MCF 10A (cell line): ENCODE measurements at places on chromosomes 2 and 18. TPM values are rescaled to one million over a fixed set of nuclear protein-coding genes. Genes with fewer than 3 reads are reported as not detected.
A peak's percentile ranks its signal among the peaks of the same experiment; 100 is the strongest.

DNA sequence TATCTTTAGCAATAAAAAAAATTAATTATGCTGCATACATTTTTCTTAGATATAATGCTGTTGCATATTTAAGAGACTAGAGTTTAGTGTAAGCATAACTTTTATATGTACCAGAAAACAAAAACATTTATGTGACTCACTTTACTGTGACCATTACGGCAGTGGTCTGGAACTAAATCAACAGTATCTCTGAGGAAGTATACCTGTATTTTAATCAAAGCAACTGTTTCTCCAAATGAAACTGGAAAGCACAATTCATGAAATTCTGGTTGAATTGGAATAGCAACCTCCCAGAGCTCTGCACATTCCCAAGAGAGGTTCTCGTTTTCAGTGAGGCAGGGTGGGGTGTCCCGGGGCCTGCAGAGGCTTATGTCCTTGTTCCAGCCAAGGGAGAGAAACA lies 112.2 kb upstream of the TACR1 start:
- no peaks in the 10 kb centered on the region for H3K36me3 ChIP-seq
- no peaks in the 10 kb centered on the region for H3K4me1 ChIP-seq
- no peak overlapping the region for H3K27ac ChIP-seq
- DNase-seq, result no peak

DNA sequence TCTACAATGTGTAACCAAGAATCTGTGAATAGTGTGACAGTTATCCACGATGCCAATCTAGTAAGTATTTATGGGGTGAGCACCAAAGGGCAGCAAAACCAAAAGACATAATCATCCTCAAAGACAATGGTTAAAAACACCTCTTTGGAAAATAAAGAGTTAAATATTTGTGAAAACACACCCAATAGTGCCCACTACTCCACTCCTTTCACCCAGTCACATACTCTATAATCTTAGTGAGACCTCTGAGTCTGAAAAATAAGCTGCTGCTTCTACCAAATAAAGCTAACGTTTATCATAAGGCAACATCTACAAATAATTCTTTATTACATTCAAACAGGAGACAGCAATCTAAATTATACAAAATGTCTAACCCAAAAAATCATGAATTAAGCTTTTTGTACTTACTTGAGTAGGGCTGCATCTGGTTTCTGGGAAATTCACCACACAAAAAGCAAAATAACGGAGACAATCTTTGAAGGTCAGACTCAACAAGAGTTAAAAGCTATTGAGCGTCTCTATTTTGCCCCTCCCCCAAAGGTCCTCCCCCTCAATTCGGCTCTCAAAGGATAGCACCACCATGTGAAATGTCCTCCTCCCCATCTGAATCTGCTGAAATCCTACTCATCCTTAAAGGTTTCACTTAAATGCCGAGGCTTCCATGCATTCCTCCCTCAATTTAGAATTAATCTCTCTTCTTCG lies 2.0 kb downstream of the RAPH1 start:
- peaks cover 22% of the 10 kb centered on the region for H3K4me1 ChIP-seq
- H3K27me3 ChIP-seq, result no peaks in the 10 kb centered on the region
- peak; percentile 62 for DNase-seq
- H3K27ac ChIP-seq, result peak overlapping the region; percentile 74
- H3K4me3 ChIP-seq, result peak overlapping the region; percentile 77

DNA sequence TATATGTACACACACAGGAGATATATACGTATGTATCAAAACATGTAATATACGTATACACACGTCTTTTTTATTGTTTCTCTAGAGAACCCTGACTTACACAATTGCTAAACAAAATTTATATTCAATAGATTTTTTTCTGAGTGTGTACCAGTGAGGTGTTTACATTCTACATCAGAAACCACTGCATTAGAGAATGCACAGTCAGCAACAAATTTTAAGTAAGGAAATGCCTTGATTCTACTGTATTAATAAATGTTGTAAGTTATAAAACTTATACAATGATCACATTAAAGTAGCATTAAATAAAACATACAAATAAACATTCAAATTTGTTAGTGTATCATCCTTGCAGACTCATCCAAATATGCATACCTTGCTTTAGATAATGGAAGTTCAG lies 376.4 kb upstream of the FAM98A start:
- no peaks in the 10 kb centered on the region for H3K36me3 ChIP-seq
- DNase-seq, result no peak
- H3K4me1 ChIP-seq, result no peaks in the 10 kb centered on the region
- no peak overlapping the region for H3K27ac ChIP-seq

- H3K36me3 ChIP-seq, result no peaks in the 10 kb centered on the region
- DNase-seq, result peak; percentile 6
- no peaks in the 10 kb centered on the region for H3K4me1 ChIP-seq
- no peak overlapping the region for H3K27ac ChIP-seq
These were observed 77.5 kb upstream of the TTC21B start for GRCh38 chr2:166031054-166031453.

DNA sequence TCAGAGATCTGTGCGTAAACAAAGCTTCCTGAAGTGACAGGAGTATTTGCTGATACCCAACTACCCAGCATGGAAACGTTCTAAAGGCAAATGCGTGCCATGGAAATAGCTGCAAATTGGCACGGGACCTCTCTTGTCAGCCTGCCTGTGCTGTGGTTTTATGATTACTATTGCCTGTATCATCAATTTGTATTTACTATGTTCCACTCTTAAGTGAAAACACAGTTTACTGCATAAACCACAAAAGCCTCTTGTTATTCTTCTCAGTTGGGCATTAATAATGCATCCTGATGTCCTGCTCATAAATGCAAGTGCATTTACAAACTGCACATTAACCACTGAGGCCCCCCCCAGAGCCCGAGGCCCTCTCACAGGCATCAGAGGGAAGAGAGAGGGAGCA lies 196.6 kb upstream of the SLC35G4 start:
- H3K27me3 ChIP-seq, result no peaks in the 10 kb centered on the region
- no peak overlapping the region for H3K4me3 ChIP-seq
- no peak overlapping the region for H3K27ac ChIP-seq
- H3K36me3 ChIP-seq, result no peaks in the 10 kb centered on the region
- no peak for DNase-seq
- H3K4me1 ChIP-seq, result no peaks in the 10 kb centered on the region

DNA sequence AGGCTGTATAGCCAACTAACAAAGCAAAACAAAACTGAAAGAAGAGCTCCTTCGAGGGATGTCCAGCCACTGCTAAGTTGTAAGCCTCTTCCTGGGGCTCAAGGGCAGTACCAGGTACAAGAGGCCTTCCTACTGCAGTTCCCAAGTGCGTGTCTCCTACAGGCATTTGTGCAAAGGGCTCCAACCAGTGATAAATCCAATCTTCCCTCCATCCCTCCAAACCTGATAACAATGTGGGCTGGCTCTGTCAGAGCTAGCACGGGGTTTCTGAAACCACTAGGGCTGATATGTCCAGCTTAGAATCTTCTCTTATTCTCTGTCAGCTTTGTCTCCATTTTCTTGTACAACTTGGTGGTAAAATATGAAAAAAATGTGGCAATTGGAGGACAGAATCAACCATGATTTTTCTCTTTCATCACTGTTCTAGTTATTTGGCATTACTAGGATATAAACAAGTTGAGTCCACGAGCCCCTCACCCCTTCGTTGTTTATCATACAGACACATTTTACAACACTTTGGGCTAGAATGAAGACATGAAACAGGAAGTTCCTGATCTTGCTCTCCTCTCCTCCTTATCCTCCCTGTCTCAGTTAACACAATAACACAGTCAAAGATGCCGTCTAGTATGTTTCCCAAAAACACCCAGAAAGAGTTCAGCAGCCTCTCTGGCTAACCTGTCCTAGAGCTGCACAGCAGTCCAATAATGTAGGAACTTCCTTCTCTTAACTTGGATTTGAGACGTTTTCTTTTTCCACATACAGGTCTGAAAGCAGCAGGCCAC lies 35.4 kb upstream of the WIPF1 start:
- no peaks in the 10 kb centered on the region for H3K36me3 ChIP-seq
- no peak overlapping the region for H3K4me3 ChIP-seq
- no peak for DNase-seq
- no peaks in the 10 kb centered on the region for H3K4me1 ChIP-seq
- H3K27me3 ChIP-seq, result no peaks in the 10 kb centered on the region

GRCh38 chr2:203689426-203690116 lies 16.9 kb upstream of the CD28 start:
- H3K27ac ChIP-seq, result no peak overlapping the region
- H3K4me3 ChIP-seq, result no peak overlapping the region
- H3K27me3 ChIP-seq, result no peaks in the 10 kb centered on the region
- H3K36me3 ChIP-seq, result peaks cover 4% of the 10 kb centered on the region
- H3K4me1 ChIP-seq, result peaks cover 33% of the 10 kb centered on the region
- no peak for DNase-seq

DNA sequence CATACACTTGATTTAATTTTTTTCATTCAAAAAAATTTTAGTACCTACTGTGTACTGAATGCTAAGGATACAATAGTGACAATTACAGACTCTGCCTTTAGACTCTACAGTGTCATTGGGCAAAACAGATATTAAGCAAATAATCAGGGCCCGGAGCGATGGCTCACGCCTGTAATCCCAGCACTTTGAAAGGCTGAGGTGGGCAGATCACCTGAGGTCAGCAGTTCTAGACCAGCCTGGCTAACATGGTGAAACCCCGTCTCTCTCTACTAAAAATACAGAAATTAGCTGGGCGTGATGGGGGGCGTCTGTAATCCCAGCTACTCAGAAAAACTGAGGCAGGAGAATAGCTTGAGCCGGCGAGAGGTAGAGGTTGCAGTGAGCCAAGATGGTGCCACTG lies 1.4 kb downstream of the UBXN2A start:
- peaks cover 13% of the 10 kb centered on the region for H3K36me3 ChIP-seq
- no peak for DNase-seq

DNA sequence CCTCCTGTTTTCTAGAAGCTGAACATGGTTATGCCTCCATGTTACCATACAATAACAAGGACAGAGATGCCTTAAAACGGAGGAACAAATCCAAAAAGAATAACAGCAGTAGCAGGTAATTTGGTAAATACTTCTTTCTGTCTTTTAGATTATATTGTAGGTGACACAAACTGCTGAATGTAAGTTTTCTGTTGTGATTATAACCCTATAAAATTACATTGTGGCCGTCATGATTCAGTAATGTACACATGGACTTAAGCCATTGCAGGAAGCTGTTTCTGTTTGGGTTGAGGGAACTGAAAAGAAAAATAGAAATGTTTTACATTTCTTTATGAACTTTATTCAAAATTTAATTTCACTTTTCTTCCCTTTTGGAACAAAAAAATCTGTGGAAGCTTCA lies 1.2 kb downstream of the MXD1 start:
- peaks cover 24% of the 10 kb centered on the region for H3K4me1 ChIP-seq
- peak overlapping the region; percentile 39 for H3K27ac ChIP-seq
- peaks cover 33% of the 10 kb centered on the region for H3K36me3 ChIP-seq

GRCh38 chr2:26997394-26997793 lies 27.0 kb downstream of the MAPRE3 start:
- H3K36me3 ChIP-seq, result no peaks in the 10 kb centered on the region
- no peak overlapping the region for H3K27ac ChIP-seq
- H3K4me1 ChIP-seq, result peaks cover 6% of the 10 kb centered on the region

DNA sequence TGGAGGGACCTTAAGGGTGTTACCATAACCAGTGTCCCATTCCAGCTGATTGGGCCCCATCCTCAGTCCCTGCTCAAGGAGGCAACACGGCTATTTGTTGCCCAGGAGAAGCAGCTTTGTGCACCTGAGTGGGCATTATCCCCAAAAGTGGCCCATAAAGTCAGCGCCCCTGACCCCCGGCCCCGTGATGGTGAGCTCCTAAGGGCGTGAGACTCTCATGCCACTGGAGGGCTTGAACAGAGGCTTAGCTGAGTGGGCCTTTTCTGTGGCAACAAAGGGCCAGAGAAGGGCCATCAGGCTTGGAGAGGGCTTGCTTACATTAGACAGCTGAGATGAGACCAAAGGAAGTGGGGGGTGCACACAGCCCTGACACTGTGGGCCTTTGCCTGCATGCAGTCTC lies 99.2 kb upstream of the RAB6C start:
- no peak overlapping the region for H3K4me3 ChIP-seq
- no peaks in the 10 kb centered on the region for H3K36me3 ChIP-seq
- no peaks in the 10 kb centered on the region for H3K27me3 ChIP-seq
- DNase-seq, result no peak
- no peak overlapping the region for H3K27ac ChIP-seq

DNA sequence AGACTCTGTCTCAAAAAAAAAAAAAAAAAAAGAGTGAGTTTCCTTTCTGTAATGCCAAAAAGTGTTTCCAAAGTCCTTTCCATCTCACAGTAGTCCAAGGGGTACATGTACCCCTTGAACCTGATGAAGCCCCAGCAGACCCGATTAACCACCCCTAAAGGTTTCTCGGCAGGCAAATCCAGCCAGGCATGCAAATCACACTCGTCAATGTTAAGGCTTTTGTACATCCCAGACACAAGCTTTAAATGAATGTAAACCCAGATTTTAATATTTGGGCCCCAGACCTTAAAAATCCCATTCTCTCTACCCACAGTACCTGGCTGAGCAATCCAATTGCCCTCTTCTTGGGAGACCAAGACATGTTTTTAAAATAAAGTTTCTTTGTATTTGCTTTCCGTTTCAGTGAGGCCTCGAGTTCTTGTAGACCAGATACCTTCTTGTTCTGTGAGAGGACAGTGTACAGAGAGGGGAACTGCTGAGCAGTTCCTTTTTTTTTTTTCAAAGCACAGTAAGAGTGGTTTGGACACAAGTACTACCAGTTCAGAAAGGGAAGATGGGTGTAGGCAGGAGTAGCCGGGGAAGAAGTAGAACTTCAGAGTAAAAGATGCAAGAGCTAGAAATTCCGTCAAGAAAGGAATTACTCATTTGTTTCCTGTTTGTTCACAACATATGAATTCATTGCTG lies at the start of gene NLRC4:
Gene NLRC4 (minus strand): TSS at position 465 of the 684 bp plus-strand sequence. CDS start 8,111 bp downstream, outside the sequence.
- H3K4me1 ChIP-seq, result peaks cover 6% of the 10 kb centered on the region
- no peak within 1 kb of the TSS for H3K4me3 ChIP-seq
- peaks cover 4% of the 10 kb centered on the region for H3K36me3 ChIP-seq
- no peak for DNase-seq
- H3K27ac ChIP-seq, result no peak within 1 kb of the TSS

DNA sequence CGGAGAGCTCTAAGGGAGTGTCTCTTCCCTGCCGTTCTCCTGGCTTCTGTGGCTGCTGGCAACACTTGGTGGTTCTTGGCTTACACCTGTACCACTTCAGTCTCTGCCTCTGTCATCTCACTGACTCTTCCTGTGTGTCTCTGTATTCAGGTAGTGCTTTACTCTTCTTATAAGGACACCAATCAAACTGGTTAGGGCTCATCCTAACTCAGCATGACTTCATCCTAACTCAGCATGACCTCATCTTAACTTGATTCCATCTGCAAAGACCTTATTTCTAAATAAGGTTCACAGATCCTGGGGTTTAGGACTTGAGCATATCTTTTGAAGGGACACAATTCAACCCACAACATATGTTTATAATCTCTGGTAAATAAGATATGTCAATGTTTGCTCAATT lies 51.6 kb upstream of the DSEL start:
- no peak overlapping the region for H3K4me3 ChIP-seq
- H3K36me3 ChIP-seq, result no peaks in the 10 kb centered on the region
- DNase-seq, result no peak
- H3K27me3 ChIP-seq, result no peaks in the 10 kb centered on the region

Gene BCL2
- 3.0 and 5.7 TPM in 2 replicates for total RNA-seq

Gene GCKR
- not detected in 2 replicates for total RNA-seq

Gene ANTXR1
- total RNA-seq, result 33.1 and 33.8 TPM in 2 replicates

Gene OXER1
- total RNA-seq, result not detected in 2 replicates

Gene KIF5C
- 0.10 and 0.21 TPM in 2 replicates for total RNA-seq

Gene GEN1
- total RNA-seq, result 13.5 and 19.8 TPM in 2 replicates

Gene MC5R
- total RNA-seq, result not detected in 2 replicates

Gene CRYBA2
- total RNA-seq, result not detected in 2 replicates

Gene MAP3K19
- total RNA-seq, result not detected in 2 replicates

Gene EPAS1
- 146 and 200 TPM in 2 replicates for total RNA-seq

Gene ZAP70
- total RNA-seq, result not detected in 2 replicates
